ENCODE measurements at places on chromosomes 1 and 21. TPM values are rescaled to one million over a fixed set of nuclear protein-coding genes. Genes with fewer than 3 reads are reported as not detected.

The DNAJC6 gene
- total RNA-seq = 16.9 TPM

The HSD3B2 gene
- not detected for total RNA-seq

GRCh38 chr1:110208916-110209645, 1.0 kb upstream of the KCNC4 start:
- DNase-seq = no peak

- DNase-seq = no peak
Measured at GRCh38 chr1:206808615-206809014, 36.3 kb upstream of the IL10 start.

DNA sequence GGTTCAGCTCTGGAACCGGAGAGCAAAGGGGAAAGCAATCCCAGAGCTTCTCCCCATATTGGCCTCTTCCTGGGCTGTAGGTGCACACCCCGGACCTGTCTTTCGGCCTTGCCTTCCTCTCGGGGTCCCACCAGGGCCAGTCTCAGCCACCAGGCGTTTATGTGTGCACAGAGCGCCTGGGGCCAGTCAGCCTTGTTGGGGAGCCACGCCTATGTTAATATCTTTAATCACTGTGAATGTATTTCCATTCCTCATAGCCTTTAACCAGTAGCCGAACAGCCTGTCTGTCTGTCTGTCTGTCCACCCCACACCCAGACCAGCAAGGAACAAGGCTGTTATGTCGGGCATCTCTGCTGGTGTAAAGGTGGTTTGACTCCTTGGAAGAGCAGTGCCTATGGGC, 18.8 kb downstream of the KCNC4 start:
- no peak for DNase-seq

DNA sequence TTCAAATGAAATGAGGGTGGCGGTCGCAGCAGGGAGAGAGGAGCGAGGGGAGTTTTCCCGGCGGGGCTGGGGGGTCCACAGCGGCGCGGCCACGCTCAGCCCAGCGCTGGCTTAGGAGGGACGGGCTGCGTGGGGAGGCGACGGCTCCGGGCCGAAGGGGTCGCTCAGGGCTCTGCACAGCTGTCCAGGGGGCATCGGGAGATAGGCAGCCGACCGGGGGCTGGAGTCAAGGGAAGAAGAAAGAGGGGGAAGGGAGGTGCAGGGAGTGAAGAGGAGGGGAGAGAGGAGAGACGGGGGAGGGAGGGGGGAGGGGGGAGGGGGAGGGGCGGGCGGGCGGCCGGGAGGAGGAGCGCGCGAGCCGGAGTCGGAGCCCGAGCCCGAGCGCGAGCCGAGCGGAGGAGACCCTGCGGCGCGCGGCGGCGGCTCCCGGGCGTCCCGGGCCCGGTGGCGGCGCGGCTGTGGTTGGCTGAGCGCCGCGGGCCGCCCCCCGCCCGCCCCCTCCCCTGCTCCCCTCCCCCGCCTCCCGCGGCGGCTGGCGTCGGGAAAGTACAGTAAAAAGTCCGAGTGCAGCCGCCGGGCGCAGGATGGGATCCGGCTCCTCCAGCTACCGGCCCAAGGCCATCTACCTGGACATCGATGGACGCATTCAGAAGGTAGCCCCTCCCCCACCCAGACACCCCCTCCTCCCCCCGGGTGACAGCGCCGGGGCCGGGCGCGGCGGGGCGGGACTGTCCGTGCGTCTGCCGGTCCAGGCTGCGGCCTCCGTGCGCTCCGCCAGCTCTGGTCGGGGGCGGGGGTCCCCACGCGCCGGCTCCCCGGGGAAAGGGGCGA, at the start of gene PDE9A:
TSS of gene PDE9A (plus strand) at position 391 of the 831 bp plus-strand sequence. CDS start at position 585, 194 bp downstream.
- peak; percentile 11 for DNase-seq

Measured in NCI-H460 (cell line).